ENCODE measurements at places on chromosomes 11 and 22. TPM values are rescaled to one million over a fixed set of nuclear protein-coding genes. Genes with fewer than 3 reads are reported as not detected.

- no peak for DNase-seq
Measured at GRCh38 chr22:38270091-38270992, 2.5 kb downstream of the TMEM184B start.

GRCh38 chr11:11471201-11471600 is 118.2 kb upstream of the CSNK2A3 start:
- no peak for DNase-seq

GRCh38 chr11:58637371-58637770 is 14.9 kb downstream of the CNTF start:
- no peak for DNase-seq

GRCh38 chr11:116096272-116096995 is 592.2 kb upstream of the CADM1 start:
- DNase-seq, result peak; percentile 6

- DNase-seq, result no peak
Measured at GRCh38 chr11:63362196-63362793, 7.3 kb upstream of the SLC22A9 start.

- no peak for DNase-seq
Measured at GRCh38 chr11:108758458-108758857, 93.6 kb downstream of the DDX10 start.

DNA sequence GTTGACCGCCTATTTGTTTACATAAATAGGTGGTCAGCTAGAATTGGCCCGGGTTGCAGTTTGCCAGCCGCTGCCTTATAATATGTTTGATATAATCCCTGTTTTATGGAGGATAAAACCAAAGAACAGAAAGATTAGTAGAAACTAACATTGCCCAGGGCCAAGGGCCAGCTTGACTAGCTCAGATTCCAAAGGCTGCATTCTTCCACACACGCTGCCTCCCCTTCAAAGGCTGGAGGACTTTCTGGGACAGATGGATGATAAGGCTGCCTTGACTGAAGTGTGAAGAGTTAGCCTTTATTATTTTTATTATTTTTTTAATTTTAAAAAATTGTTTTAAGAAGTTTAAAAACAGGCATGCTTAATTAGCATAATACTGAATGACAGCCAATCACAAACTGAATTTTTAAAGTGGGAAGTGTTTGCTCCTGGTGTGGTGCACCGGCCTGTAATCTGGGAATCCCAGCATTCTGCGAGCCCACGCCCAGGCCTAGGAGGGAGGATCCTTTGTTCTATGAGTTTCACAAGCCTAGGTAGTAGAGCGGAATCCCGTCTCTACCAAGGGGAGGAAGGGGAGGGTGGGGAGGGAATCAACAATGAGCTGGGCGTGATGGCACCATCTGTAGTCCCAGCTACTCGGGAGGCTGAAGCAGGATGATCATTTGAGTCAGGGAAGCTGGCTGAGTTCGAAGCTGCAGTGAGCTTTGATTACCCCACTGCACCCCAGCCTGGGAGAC is 114.9 kb downstream of the NAV2 start:
- no peak for DNase-seq

GRCh38 chr22:37193629-37194191 is 5.7 kb upstream of the C1QTNF6 start:
- no peak for DNase-seq

- no peak for DNase-seq
Measured at GRCh38 chr11:26096451-26096850, 235.5 kb upstream of the ANO3 start.

GRCh38 chr11:111697933-111698371 is 68.2 kb downstream of the PPP2R1B start:
- DNase-seq, result no peak

- DNase-seq, result no peak
Measured at GRCh38 chr11:56783448-56784041, 35.0 kb upstream of the OR9G4 start.

DNA sequence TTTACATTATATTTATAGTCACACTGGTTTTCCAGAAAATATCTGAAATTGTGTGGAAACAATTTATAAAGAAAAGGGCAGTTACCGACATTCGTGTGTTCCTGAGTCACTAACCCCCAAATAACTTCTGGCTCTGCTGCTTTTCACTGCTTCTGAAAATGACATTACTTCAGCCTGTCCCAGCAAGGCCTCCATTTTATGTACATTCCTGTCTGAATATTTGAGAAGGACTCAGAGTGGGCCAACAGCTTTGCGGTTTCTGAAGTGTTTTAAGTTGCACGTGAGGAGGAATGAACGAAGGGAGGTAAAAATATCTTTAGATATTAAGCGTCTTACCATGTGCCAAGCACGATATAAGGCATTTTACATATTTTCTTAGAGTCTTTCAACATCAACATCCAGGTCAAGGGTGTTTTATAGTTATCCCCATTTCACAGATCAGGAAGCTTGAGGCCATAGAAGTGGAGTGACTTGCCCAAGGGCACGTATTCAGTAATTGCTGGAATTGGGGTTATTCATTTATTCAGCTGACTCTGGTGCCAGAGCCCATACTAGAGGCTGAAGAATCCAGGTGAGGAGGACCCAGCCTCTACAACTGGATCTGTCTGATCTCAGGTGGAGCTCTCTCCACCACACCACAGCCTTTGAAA is 30.8 kb upstream of the WNT11 start:
- DNase-seq, result no peak

DNA sequence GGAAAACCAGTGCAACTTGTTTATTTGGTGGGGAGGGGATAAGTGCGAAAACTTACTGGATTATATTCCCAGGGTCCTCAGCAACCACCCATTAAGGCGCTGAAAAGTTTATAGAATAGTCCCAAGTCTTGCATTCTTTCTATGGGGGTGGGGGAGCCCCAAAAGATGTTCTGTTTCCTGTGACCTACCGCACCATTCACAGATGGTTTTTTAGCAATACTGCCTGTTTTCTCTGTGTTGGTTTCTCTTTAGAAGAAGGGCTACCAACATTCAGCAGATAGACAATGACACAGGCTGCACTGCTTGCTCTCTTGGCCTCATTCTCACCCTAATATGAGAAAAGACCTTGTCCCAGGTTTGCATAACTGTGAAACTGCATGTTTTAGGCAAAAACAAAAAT is 86.5 kb downstream of the FAM76B start:
- DNase-seq, result no peak

DNA sequence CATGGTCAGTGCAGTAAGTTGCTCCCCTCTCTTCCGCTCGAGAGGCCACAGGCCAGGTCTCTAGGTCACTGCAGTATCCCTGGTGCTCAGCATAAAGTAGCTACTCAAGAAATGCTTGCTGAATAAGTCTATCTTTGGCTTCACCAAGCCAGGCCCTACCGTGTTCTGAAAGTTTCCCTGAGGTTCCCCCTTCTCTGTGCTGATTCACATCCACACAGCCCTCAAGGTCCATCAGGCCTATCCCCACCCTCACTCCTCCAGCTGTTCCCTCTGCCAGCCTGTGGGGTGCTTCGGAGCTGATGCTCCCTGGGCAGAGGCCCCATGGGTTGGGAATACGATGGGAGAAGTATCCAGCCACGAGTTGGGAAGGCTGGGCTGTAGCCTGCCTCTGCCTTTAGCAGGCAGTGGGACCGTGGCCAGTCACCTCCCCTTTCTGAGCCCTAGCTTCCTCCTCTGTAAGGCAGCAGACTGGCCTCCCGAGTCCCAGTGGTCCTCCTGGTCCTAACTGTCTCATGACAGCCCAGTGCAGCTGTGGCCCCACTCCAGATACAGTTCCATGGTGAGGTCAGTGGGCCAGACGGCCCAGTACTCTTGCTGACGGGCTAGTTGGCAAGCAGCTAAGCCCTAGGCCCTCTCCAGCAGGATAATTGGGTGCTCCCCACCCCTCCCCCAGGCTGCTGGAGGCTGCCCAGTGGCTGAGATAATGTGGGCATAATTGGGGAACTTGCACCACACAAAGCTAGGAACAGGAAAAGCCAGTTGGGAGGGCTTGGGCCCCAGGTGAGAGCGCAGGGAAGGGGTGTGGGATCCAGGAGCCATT is 48.2 kb downstream of the NECTIN1 start:
- DNase-seq, result no peak

GRCh38 chr11:16758382-16759024 is 20.1 kb downstream of the C11orf58 start:
- DNase-seq, result no peak

DNA sequence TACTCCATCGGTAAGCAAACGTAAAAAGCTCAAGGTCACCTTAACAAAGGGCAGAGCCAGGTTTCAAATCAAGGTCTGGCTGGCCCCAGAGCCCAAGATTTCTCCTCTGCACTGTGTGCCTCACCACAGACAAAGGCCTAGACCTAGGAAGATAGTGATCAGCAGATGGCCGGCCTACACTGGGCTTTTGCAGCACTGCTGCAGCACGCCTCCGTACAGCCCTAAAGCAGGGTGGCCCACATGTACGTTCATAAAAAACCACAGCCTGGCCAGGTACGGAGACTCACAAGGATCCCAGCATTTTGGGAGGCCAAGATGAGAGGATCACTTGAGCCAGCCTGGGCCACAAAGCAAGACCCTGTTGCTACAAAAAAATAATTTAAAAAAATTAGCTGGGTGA is 106.3 kb upstream of the PITPNB start:
- peak; percentile 5 for DNase-seq

DNA sequence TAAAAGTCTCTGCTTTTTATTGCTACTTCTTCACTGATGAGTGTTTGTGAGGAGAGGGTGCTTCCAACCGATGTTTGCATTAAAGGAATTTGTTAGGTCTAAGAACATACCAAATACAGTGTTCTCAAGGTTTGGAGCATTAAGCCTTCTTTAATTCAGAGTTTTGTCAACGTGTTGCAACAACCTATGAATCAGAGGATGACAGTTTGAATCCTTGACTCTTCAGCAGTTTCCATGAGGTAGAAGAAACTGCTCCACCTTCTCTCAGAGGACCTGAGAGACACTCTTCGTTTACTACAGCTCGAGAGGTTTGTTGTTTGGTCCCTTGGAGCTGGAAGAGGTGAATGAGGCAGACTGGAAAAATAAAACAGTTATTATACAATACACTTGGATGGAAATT is 55.7 kb downstream of the NCAM1 start:
- DNase-seq, result no peak

DNA sequence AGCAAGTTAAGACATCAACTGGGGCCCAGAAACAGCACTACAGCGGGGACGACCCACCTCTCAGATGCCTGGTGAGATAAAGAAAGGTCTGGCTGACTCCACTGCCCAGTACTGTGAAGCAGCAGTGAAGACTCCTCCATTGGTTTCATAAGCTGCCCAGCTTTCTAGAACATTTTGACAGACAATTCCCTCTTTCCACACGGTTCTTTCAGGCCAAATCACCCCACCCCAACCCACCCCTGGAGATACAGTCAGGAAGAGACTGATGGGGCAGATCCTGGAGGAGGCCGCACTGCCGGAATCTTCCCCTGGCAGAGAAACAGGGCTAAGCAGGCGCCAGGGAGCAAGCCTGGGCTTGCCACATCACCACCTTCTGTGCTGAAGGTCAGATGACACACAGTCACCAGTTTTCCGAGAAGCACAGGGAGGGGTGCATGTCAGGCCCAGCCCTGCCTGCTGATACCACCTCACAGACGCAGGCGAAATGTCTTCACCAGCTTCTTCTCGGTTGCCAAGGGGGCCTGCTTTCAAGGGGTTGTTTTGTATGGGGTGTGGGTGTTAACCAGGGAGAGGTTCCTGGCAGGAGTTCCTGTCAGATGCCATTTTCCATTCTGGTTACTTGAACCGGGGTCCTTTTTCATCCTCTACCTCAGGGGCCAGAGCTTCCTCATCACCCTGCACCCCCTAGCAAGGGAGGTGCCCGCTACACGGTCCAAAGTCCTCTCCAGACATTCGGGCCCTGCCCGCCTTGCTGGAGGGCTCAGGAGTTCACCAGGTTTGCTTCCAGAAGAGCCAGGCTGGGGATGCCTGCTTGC is 1.4 kb upstream of the NEAT1 start:
- DNase-seq, result peak; percentile 97

DNA sequence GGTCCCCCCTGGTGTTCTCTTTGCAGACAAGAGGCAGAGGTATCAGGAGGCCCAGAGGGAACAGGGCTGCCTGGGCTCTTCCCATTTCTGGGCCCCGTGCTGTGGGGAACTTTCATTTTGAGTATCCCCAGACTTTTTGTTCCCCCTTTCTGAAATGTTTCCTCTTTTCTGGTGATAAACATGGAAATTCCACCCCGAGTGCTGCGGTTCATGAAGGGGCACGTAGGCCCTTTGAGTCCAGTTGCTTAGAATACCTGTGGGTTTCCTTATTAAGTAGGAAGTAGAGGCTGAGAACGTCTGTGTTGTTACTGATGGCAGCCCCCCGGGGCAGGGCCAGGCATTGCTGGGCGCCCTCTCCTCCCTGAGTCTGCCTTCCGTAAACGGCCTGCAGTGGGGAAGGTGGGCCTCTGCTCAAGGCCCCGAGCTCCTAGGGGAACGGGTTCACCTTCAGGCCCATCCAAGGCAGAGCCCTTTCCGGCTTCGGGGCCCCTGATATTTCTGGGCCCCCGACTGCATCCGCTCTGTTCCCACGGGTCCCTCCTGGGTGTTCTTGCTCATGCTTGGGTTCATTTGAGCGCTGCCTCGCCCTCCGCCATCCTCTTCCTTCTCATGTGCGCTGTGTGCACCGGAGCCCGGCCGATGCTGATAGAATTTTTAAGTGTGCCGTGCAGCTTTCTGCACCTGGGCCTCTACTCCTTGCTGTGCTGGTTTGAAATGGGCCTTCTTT is 12.0 kb downstream of the TBC1D22A start:
- no peak for DNase-seq

DNA sequence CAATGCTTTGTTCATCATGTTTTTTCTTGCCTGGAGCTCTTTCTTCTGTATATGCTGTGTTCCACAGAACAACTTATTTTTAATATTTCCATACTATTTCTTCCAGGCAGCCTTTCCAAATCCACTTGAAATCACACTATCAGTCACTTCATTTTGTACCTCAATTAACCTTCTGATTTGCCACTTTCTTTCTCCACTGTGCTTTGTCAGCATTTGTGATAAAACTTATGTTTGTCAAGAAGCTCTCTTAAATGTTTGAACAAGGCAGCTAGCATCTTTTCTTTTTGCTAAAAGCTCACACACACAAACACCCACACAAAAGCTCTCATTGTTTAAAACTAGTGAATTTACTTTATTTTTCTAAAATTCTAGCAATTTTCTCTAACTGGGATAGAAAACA is 2014.7 kb upstream of the RAG2 start:
- DNase-seq, result no peak

DNA sequence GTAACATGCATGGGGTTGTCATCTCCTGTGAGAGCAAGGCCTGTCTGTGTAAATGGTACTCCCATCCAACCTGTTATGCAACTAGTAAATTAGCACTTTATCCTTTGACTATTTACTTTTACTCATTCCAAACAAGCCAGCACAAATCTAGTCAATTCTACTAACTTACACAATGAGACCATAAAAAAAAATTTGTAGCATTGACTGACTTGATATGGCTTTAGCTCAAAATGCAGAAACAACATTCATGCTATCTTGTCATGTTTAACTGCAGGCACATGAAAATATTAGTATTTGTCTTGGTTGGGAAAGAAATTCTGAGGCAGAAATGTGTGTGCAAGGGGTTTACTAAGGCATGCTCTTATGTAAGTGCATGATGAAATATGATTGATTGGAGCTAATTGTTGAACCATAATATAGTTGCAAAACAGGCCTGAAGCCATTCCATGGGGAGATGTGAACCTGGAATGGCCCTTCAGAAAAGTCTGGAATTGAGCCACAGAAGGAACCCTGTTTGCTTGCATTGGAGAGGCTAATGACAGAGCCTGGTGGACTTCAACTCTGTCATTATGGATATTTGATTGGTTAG is 2.5 kb downstream of the SLC22A25 start:
- DNase-seq, result peak; percentile 75

Gene POU2AF2
- total RNA-seq, result not detected

Gene ZBED5
- 7.1 TPM for total RNA-seq

Gene PDGFB
- 0.43 TPM for total RNA-seq

Gene C11orf24
- total RNA-seq, result 50.1 TPM

Gene SORL1
- 133 TPM for total RNA-seq

Gene IFITM1
- total RNA-seq, result 29.2 TPM

Gene CATSPER1
- not detected for total RNA-seq

Gene H19
- 199 TPM for total RNA-seq

Gene UVRAG
- total RNA-seq, result 8.8 TPM
